ENCODE measurements at places on chromosomes 1 and 21.

DNA sequence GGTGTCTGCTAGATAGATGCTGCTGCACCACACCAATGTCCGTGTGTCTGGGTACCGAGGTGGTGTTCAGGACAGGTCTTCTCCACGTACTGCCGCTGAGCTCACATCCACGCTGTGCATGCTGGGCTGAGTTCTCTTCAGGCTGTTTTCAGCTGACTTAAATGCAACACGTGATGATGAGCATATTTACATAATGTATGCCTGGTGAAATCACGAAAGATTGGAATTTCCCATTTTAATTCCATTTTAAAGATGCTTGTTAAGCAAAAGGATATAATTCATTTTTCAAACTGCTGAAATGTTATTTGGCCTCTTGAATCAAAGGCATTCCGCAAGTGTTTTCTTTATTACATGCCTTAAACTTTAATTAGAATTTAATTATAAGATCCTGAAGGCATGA, 107.9 kb downstream of the FGGY start:
- DNase-seq: no peak

GRCh38 chr1:178566187-178566586, 53.3 kb downstream of the TEX35 start:
- no peak for DNase-seq

GRCh38 chr1:182080955-182081582, 19.6 kb upstream of the ZNF648 start:
- DNase-seq: peak; percentile 83

DNA sequence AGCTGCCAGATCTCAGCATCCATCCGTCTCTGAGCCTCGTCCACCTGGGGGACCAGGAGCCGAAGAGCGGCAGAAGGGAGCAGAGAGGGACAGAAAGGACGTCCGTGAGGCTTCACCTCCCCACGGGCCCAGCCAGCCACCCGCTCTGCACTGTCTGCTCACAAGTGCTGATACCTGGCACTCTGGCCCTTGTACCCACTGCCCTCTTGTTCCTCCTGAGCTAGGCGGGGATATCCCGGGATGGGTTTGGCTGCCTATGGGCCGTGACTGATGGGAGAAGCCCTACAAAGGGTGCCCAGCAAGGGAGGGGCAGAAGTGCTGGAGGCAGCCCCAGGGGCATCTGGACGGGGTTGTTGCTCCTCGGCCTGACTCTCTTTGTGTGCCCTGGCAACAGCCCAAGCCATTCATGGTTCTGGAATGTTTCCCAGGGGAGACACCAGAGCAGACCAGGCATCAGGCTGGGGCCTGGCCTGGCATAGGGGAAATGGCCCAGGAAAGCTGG, 57.6 kb downstream of the LDLRAD2 start:
- peak; percentile 27 for DNase-seq

DNA sequence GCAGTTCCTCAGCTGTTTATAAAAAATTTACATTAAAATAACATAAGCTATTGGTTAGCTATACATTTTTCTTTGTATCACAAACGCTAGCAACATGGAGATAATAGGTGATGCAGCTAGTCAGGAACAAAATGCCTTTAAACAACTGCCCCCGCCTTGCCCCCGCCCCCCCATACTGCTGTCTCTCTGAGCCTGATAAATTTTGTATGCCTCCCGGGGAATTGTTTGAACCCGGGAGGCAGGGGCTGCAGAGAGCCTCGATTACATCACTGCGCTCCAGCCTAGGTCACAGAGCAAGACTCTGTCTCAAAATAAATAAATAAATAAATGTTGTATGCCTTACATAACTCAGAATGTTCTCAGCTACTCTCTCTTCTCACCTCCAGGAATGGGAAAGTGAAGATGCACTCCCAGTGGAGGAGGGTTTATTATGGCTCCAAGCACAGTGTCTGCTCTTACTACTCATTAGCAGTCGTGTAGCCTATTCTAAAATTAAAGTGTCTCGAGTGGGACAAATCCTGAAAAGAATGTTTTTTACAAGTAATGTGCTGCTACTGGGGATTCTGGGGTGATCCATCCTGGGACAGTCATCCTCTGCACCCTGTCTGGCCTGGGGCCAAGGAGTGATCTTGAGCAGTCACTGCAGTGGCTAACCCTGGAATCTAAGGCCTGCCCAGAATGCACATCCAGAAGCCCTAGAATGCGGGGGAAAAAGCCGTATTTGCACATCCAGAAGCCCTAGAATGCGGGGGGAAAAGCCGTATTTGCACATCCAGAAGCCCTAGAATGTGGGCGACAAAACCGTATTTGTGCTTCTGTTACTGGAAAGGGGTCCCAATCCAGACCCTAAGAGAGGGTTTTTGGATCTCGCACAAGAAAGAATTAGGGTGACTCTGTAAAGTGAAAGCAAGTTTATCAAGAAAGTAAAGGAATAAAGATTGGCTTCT, 39.4 kb upstream of the ZNF496 start:
- no peak for DNase-seq

GRCh38 chr1:36871146-36871971, 163.0 kb downstream of the GRIK3 start:
- peak; percentile 67 for DNase-seq

DNA sequence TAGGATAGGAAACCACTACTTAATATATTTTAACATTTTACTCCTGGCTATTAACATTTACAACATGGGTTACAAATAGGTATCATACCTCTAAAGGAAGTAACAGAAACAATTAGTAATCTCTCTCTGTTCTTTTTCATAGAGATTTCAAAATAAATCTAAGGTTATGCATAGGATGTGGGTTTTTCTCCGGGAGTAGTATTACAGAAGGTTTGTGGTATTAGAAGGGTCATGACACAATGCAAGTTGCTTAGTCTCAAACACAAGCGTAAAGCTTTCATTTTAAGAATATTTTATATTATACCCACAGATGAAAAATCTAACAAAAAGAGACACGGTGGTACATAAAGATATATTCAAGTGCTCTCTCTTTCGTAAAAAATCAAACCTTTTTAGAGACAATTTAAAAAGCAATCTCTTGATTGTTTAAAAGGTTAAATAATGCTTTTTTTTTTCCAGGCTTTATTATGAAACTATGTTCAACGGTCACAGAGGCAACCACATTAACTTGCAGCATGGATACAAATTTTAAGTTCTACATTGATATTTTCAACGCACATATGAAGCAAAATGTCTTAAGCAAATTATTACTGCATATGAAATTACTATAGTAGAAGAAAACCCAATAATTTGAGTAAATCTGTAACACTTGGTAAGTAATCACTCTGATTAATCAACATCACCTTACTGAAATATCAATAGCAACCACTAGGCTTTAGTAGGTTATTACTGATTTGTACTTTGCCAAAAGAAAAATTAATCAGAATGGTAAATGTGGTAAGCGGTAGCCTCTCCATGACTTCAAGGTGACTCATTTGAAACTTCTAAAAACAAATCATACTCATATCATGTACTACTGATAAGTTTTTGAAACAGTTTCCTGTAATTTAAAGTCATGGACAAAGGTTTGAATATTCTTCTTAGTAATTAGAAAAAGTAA, 97.4 kb upstream of the GFI1 start:
- DNase-seq: no peak

DNA sequence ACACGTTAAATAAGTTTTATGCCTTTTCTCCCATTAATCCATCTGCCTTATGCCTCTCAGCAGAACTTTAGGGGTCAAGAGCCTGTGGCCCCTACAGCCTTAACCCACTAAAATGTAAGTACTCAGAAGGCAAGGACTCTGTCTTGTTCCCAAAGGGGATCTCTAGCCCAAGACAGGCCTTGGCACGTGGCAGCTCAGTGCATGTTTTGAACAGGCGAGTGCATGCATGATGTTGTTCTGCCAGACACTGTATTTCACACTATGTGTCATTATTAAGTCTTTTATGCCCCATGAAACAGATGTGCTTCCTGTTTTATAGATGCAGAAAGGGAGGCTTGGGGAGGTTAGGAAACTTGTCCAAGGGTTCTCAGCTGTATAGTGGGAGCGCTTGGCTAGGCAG, 102.8 kb downstream of the ETS2 start:
- no peak for DNase-seq

GRCh38 chr1:100538913-100539835, 1.2 kb downstream of the GPR88 start:
- DNase-seq: peak; percentile 76

- no peak for DNase-seq
Observed at GRCh38 chr1:57324388-57324787, 99.5 kb downstream of the DAB1 start.

DNA sequence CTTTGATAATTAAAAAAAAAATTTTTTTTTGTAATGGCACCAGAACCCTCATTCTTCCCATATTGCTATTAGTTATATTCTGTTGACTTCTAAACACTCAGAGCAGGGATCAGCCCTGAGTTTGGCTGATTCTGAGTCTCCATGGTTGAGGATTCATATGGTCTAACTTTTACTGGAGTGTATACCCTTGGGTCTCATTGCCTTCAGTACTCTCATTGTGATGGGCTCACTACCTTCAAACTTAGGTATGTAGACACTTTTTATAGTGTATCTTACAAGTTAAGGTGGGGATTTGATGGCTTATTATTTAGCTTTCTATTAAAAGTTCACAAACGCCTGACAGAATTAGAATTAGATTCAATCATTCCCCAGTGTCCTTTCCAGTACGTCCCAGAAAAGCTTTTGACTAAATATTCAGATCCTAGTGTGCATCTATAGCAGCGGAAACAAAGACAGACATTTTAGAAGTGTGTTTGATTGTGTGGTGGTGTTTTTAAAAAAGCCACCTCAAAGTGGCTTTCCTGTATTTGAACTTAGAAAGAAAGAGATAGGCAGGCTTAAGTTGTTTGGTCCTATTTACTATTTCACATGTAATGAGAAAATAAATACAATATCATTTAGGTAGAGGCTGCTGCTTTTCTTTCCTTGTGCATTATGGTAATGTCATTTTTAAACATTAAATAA, 1.4 kb downstream of the MACF1 start:
- no peak for DNase-seq

- peak; percentile 78 for DNase-seq
Observed at GRCh38 chr21:25708467-25709065, 26.1 kb downstream of the ATP5PF start.

DNA sequence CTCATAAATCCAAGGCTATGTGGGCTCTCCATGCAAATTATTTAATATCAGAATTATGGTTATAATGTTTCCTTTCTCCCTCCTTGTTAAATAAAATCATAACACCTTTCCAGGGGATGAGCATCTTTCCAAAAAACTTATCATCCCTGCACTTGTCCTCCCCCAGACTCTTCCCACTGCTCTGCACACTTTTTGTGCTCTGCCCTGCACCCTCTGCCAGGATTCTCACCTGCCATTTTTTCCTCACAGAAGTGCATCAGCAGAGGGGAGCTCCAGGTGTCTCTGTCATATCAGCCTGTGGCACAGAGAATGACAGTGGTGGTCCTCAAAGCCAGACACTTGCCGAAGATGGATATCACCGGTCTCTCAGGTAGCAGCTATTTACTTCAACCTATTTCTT, 20.9 kb downstream of the SYT11 start:
- no peak for DNase-seq

DNA sequence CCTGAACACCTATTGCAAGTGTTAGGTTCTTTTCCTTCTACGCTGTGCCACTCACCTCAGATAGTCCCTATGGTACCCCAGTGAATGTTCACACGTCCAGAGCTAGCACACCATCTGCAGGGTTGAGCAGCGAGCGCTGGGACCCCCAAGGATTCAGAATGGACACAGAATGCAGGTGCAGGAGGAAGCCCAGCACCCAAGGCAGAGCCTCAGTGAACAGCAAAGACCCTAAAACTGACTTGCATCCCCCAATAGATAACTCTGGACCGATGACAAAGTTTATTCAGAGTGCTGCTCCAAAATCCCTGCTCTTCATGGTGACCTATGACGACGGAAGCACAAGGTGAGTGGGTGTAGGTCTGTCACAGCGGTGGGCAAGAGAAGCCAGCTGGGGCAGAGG, 15.1 kb upstream of the MX2 start:
- no peak for DNase-seq

GRCh38 chr1:29912425-29912824, 676.1 kb downstream of the PTPRU start:
- DNase-seq: no peak

DNA sequence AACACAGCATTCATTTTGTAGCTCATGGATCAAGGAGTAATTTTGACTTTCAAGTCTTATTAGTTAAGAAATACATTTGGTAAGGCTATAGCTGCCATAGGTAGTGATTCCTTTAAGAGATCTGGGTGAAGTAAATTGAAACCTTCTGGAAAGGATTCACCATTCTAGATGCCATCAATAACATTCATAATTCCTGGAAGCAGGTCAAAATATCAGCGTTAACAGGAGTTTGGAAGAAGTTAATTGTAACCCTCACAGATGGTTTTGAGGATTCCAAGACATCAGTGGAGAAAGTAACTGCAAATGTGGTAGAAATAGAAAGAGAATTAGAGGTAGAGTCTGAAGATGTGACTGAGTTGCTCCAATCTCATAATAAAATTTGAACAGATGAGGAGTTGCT, 216.6 kb downstream of the GREM2 start:
- no peak for DNase-seq

DNA sequence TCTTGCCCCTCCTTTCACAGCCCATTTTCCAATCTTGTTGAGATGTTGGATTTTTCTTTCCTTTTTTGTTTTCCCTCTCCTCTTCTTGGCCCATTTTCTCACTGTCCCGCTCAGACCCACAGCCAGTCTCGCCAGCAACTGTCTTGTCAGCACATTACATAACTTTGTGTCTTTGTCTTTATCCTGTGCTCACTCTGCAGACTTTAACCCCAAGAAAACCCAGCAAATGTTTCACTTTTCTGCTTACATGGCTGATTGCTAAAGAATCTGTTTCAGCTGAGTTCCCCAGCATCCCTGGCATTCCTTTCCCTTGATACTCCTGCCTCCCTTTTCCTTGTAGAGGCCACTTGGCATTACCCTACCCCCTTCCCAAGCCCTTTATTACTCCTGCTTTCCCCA, 74.6 kb downstream of the ZNF648 start:
- no peak for DNase-seq

DNA sequence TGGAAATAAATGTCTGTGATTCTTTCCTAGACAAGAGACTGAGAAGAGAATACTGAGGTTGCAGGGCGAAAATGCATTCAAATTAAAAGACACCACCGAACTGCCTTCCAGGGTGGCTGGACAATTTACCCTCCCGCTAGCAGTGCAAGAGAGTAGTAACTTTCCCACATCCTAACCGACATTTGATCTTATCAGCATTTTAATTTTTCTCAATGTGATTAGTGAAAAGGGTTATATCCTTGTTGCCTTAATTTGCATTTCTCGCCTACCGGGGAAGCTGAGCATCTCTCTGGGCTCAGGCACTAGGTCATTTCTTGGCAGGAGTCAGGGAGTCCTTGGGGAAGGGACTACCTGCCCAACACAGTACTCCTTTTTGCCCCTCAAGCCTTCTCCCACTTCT, 2.8 kb downstream of the TNFRSF8 start:
- DNase-seq: no peak

- DNase-seq: peak; percentile 44
Observed at GRCh38 chr1:91569411-91570119, 68.9 kb downstream of the CDC7 start.

Measured in eye (tissue), 1 donor.